ENCODE measurements at places on chromosomes 4 and X. TPM values are rescaled to one million over a fixed set of nuclear protein-coding genes. Genes with fewer than 3 reads are reported as not detected.

SPANXA2 gene
- not detected for total RNA-seq

ADGRL3 gene
- total RNA-seq: not detected

TRIM2 gene
- 14.1 TPM for total RNA-seq

POU4F2 gene
- total RNA-seq: not detected

FAM133A gene
- not detected for total RNA-seq

APLN gene
- total RNA-seq: 583 TPM

GPM6B gene
- total RNA-seq: 0.25 TPM

MTHFD2L gene
- 10.9 TPM for total RNA-seq

BMPR1B gene
- not detected for total RNA-seq

IL2RG gene
- 1.9 TPM for total RNA-seq

NXF2 gene
- total RNA-seq: not detected

DCAF4L1 gene
- total RNA-seq: 0.30 TPM

SLIT2 gene
- total RNA-seq: 2.4 TPM

CFAP47 gene
- total RNA-seq: not detected

OCRL gene
- 9.3 TPM for total RNA-seq

MAP3K15 gene
- total RNA-seq: not detected

CD38 gene
- 4.5 TPM for total RNA-seq

VSIG4 gene
- total RNA-seq: not detected

ADH6 gene
- not detected for total RNA-seq

NEIL3 gene
- total RNA-seq: 5.8 TPM

RASL11B gene
- not detected for total RNA-seq

PAGE2 gene
- not detected for total RNA-seq

NHSL2 gene
- 18.9 TPM for total RNA-seq

TSPAN6 gene
- 28.0 TPM for total RNA-seq

PABPC5 gene
- 0.44 TPM for total RNA-seq

IL13RA2 gene
- total RNA-seq: 1.9 TPM

DBET gene
- not detected for total RNA-seq

ADGRA3 gene
- total RNA-seq: 4.5 TPM

POLA1 gene
- 23.0 TPM for total RNA-seq

KANTR gene
- total RNA-seq: 2.6 TPM

TNIP3 gene
- total RNA-seq: 2.7 TPM

SSX2 gene
- total RNA-seq: not detected

NLRP2B gene
- total RNA-seq: not detected

SASH3 gene
- not detected for total RNA-seq

GLRB gene
- 0.94 TPM for total RNA-seq

ZNF41 gene
- total RNA-seq: 6.9 TPM

CFAP99 gene
- not detected for total RNA-seq

F11 gene
- not detected for total RNA-seq

SHROOM4 gene
- total RNA-seq: 45.8 TPM

PIR gene
- total RNA-seq: 53.2 TPM

SPANXN3 gene
- not detected for total RNA-seq

TMEM144 gene
- total RNA-seq: 4.5 TPM

ADRA2C gene
- total RNA-seq: not detected

EGF gene
- total RNA-seq: not detected

DACH2 gene
- total RNA-seq: not detected

P2RY4 gene
- not detected for total RNA-seq

SORBS2 gene
- total RNA-seq: 188 TPM
